ENCODE measurements at places on chromosomes 1 and 21.

- DNase-seq = no peak
These were observed 73.2 kb downstream of the LRRC8C start for GRCh38 chr1:89705901-89706699.

- DNase-seq = no peak
These were observed 15.5 kb downstream of the EEIG2 start for GRCh38 chr1:108575375-108575774.

- DNase-seq = no peak
These were observed 71.7 kb downstream of the UBR4 start for GRCh38 chr1:19138331-19138730.

DNA sequence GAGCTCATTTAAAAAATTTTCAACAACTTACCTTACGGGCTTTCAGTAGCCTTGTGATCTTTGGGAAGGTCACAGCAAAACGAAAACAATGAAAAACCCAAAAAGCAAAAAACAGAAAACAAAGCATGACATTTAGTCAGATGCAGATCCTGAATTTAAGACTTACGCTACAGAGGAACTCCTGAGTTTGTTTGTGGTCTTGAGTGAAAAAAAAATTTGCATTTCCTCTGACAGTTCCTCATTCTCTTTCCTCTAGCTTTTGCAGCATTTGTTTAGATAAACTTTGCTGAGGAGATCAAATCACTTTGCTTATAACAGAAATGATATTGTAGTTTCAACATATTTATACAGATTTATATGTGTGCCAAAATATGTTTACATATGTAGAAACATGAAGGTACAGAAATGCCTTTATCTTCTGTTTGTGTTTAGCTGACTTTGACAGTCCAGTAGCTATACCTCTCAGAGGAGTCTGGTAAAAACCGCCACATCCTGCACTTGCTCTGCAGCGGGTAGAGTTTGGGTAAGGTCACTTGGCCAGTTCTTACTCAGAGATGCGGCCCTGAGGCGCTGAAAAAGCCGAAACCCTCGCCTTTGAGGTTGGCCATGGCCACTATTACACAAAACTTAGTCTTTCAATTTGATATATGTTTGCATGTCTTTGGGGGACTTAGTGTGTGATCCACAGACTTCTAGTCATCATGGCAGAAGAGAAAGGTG, 142.5 kb downstream of the TNR start:
- DNase-seq = no peak

- no peak for DNase-seq
These were observed 60.7 kb downstream of the LRRC8D start for GRCh38 chr1:89881415-89882058.

GRCh38 chr1:193392686-193393085, 206.3 kb upstream of the B3GALT2 start:
- no peak for DNase-seq

DNA sequence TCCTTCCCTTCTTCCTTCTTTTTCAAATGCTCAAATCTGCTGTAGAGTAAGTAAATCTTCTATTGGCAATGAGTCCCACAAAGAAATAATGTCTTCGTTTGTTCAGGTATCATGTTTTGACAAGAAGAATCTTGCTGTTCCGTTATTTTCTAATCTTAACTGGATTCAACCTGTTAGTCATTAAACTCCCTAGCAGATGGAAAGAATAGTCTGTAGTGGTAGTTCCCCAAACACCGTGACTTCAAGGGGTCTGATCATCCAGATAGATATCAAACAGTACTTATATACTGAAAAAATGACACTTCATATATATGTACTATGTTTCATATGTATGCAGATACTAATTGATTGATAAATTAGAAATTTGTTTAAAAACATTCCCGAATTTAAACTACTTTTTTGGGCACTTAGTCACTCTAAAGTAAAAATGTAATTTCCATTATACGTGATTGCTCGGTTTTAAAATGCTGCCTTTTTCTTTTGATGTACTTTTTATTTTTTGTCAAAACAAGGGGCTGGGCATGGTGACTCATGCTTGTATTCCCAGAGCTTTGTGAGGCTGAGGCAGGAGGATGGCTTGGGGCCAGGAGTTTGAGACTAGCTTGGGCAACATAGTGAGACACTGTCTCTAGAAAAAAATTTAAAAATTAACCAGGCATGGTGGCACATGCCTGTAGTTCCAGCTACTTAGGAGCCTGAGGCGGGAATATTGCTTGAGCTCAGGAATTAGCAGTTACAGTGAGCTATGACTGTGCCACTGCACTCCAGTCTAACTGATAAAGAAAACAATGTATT, 335.7 kb upstream of the SNX7 start:
- no peak for DNase-seq

GRCh38 chr21:21864321-21864840, 866.2 kb downstream of the NCAM2 start:
- DNase-seq = no peak

DNA sequence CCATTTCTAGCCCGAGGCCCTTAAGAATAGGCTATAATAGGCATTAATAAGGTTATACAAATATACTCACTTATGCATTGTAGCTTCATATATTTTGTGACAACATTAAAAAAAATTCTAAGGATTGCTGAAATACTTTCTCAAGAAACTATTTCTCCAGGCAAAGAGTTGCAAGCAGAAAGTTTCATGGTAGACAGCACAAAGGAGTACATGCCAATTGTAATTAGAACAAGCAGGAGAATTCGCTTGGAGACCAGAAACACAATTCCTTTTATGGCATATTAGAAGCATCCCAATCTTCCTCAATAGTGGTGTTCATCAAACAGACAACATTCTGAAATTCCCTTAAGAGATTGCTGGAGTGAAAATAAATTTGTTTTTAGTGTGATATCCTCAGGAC, 122.8 kb downstream of the CRB1 start:
- no peak for DNase-seq

Measured in CMK (cell line).